ENCODE measurements at places on chromosomes 4 and X. TPM values are rescaled to one million over a fixed set of nuclear protein-coding genes. Genes with fewer than 3 reads are reported as not detected.

NPY5R gene
- total RNA-seq, result not detected

CFAP47 gene
- total RNA-seq, result 0.09 TPM

SMIM10 gene
- total RNA-seq, result 4.6 TPM

ADH7 gene
- total RNA-seq, result not detected

IL21 gene
- not detected for total RNA-seq

RIBC1 gene
- 2.5 TPM for total RNA-seq

GJB1 gene
- total RNA-seq, result not detected

GAGE12J gene
- total RNA-seq, result not detected

GSX2 gene
- total RNA-seq, result not detected

H2BW2 gene
- total RNA-seq, result not detected

CXCL10 gene
- total RNA-seq, result not detected

MAP7D2 gene
- 0.55 TPM for total RNA-seq

TEX13D gene
- total RNA-seq, result not detected

SGMS2 gene
- total RNA-seq, result 56.2 TPM

GRCh38 chr4:96543346-96543745 lies 703.5 kb downstream of the PDHA2 start:
- no peak for DNase-seq

GRCh38 chrX:107076158-107076557 lies 42.5 kb downstream of the RBM41 start:
- DNase-seq, result no peak

GRCh38 chr4:25767877-25768725 lies 94.7 kb downstream of the SEL1L3 start:
- DNase-seq, result peak; percentile 35

DNA sequence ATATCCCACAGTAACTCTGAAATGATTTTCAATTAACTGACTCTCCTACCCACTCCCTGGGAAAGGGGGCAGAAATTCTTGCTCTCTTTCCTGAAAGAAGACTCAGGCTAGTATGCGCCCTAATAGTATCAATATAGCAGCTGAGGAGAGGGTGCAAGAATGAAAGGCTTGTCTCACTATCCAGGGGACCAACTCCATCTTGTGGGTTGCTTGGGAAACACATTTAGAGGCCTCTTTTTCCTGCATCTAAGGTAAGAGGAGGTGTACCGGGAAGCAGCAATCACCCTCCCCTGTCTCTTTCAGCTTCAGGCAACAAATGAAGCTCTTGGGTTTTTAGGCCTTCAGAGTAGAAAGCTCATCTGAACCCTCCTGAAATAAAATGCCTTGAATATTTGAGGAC lies 11.3 kb downstream of the TMEM255A start:
- no peak for DNase-seq

DNA sequence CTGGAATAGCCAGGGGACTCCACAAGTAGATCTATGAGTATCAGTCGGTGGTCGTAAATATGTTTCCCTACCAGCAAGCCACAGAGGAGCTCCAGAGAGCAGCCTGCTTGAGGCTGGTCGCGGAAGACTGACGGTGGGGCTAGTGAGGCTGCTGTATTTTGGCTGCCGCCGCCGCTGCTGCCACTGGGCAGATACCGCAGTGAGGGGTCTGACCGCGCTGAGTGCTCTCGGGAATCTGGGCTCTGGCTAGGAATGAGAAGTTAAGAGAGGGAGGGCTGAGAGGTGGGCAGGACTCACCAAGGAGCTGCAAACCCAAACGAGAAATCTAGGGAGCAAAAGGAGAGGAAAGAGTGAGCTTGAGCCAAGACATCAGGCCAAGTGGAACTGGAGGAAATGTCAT lies at the start of gene EXOC1L:
TSS of gene EXOC1L (plus strand) at position 157 of the 400 bp plus-strand sequence. CDS start at position 394, 237 bp downstream.
- DNase-seq, result no peak

GRCh38 chr4:152352622-152353116 lies 183.2 kb downstream of the FBXW7 start:
- DNase-seq, result peak; percentile 70

DNA sequence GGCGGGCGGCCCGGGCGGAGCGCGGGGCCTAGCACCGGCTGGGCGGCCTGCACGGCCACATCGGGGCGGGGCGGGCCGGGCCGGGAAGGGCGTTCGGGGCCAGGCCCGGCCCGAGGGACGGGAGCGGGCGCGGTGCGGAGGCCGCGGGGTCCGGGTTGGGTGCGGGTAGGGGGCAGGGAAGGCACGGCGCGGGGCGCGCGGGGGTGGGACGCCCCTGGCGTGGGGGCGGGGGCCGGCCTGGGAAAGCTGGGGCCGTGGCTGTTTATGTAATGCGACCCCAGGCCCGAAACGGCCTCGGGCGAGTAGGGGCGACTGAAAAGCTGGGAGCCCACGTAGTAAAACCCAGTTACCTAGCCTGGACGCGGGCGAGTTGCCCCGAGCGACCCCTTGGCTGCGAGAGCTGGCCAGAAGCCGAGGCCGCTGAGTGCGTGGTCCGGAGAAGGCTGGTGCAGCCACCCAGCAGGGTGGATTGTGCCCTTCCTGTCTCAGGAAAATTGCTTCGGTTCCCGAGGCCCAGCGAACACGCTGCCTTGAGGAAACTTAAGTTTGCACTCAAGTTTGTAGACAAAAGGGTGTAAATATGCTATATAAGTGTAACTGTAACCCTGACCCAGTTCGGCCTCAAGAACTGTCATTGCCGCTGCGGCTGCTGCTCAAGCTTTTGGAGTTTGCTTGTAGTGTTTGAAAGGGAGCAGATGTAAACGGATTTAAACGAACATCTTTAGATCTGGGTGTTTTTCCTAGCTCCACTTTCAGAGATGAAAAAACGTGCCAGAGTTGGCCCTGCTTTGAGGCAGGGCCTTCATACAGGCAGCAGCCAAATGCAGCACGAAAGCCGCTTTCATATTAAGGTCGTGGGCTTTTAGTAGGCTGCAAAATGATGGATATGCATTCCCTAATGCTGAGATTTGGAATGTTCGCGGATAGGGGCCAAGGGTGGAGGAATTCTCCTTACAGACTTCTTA lies 674 bp downstream of the SEC24B start:
- DNase-seq, result peak; percentile 41

DNA sequence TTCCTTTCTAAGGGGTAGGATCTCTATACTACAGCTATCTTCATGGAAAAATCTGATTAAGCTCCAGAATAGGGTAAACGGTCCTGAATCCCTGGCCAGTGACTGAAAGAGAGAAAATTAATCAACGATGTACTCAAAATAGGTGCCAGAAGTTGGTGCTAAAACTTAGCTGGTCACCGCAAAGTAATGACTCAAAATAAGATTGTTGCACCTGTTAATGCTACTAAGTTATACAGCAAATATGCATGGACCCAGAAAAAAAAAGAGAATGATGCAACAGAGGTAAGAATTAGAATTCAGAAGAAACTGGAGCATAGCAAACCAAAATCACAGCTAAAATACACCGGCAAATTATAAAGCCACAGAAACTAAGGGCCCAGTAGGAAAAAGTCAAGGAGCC lies 239.7 kb upstream of the FAM241A start:
- no peak for DNase-seq

GRCh38 chrX:20530406-20530921 lies 263.8 kb upstream of the RPS6KA3 start:
- DNase-seq, result peak; percentile 40

DNA sequence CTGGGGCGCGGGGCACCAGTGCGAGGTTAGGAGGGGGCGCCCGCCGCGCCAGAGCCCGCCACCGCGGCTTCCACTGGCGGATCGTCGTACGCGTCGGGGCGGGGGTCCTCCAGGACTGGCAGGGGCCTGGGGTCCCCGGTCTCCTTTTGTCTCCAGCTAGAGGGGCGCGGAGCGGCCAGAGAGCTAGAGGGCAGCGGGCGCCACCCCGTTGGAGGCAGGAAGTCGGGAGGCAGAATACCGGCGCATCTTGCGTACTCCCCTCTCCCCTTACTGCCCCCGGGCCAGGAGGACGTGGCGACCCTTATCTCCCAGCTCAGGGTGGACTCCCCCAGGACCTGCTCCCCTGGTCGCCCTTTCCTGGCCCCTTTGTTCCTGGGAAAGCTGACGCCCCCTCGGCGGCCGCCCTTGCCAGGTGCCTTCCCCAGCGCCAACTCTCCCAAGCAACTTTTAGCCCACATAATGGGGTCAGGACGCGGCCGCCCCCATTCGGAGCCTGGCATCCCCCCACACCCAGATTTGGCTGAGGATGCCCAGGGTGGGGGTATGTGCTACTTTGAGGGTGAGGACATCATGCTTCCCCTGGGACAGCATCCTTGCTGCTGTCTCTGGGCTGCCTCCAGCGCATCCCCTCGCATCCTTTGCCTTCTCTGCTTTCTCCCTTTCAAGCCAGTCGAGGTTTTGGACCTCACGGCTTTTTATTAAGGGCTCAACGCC lies 933 bp downstream of the CNKSR2 start:
- no peak for DNase-seq

Data from uterus (tissue), 4 donors.